Cerebellum (tissue), 4 donors: ENCODE measurements at places on chromosomes 11 and 22. TPM values are rescaled to one million over a fixed set of nuclear protein-coding genes. Genes with fewer than 3 reads are reported as not detected.
A peak's percentile ranks its signal among the peaks of the same experiment; 100 is the strongest.

- DNase-seq = peak; percentile 66
Measured at GRCh38 chr11:109421981-109422869, at the start of gene C11orf87. TSS of gene C11orf87 (plus strand) at chr11:109422190. CDS start at chr11:109423634, 1,444 bp downstream.

DNA sequence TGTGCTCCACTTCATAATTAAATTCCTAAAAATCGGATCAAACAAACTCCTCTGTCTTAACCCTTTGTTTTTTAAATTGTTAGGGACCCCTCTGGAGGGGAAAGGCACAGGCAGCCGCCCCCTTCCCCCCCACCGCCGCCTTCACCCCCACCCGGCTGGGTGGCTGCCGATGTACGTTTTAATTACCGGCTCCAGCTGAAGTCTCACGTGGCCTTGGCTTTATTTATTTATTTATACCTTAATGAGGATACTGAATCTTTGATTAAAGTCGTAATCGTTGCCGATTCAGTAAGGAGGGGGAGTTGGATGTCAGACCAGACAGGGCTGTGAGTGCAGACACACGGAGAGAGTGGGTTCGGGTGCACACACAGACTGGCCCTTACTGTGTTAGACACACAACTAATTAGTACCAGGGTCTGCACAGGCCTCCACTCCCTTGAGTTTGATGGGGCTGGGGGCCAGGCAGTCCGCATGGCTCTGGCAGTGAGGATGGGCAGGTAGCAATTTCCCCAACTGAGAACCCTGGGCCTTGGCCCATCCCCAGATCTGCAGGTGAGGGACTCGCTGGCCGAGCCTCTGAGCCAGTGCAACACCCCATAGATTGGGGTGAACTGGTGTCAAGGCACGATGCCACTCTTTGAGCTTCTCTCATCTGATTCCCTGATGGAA, 51.3 kb upstream of the NNMT start:
- no peak for DNase-seq

The MTMR2 gene
- total RNA-seq = 29.3 TPM

DNA sequence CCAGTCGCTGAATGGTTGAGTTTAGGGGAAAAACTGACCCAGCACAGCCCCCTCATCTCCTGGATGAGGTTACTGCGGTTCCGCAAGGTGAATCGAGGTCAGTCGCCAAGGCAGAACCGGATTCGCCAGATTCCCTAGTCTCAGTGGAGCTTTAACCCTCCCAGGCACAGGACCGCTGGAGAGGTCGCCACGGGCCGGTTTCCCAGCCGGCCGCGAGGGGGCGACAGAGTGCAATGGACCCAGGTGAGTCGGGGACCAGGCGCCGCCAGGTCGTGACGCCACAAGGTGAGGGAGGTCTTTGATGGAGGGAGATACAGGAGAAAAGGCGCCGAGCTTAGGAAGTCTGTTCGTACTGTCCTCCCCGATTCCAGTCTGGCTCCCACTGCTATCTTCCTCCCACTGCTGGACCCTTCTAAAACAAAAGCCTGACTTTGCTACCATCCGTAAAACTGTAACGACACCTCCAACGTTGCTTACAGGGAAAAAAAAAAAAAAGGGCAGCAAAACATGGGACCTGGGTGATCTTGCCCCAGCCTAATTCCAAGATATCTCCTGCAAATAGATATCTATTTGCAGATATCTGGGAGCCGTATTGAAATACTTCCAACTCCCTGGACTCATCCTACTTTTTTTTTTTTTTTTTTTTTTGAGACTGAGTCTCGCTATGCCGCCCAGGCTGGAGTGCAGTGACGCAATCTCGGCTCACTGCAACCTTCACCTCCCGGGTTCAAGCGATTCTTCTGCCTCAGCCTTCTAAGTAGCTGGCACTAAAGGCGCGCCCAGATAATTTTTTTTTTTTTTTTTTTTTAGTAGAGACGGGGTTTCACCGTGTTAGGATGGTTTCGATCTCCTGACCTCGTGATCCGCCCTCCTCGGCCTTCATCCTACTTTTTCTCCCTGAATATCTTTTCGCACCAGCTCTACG, 1.4 kb upstream of the GGA1 start:
- peak; percentile 94 for DNase-seq

DNA sequence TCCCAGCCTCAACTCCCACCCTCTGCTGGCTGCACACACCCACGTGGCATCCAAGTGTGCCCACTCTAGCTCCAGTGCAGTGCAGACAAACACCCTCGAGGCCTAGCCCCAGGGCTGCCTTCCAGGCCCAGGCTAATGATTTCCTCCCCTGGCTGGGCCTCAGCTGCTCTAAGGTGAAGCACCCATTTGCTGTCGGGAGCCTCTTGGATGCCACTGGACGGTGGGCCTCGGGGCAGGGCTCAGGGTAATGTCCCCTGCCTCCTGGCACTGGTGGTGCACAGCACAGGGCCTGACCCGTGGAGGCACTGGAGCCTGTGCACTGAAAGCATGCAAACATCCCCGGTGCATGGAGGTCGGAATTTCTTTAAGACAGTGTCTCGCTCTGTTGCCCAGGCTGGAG, 635.2 kb downstream of the TBC1D22A start:
- DNase-seq = no peak
